Right renal pelvis (tissue), 4 donors: ENCODE measurements at places on chromosomes 1 and 21. TPM values are rescaled to one million over a fixed set of nuclear protein-coding genes. Genes with fewer than 3 reads are reported as not detected.

WNT3A gene
- 0.49 TPM for polyA plus RNA-seq

UMODL1 gene
- 0.06 TPM for polyA plus RNA-seq

LRRC7 gene
- polyA plus RNA-seq = 5.7 TPM

KCNE2 gene
- 1.6 TPM for polyA plus RNA-seq

RBP7 gene
- 35.2 TPM for polyA plus RNA-seq

APCS gene
- not detected for polyA plus RNA-seq

- no peak for DNase-seq
These were observed 57.1 kb downstream of the ADCY10 start for GRCh38 chr1:167856711-167857418.

DNA sequence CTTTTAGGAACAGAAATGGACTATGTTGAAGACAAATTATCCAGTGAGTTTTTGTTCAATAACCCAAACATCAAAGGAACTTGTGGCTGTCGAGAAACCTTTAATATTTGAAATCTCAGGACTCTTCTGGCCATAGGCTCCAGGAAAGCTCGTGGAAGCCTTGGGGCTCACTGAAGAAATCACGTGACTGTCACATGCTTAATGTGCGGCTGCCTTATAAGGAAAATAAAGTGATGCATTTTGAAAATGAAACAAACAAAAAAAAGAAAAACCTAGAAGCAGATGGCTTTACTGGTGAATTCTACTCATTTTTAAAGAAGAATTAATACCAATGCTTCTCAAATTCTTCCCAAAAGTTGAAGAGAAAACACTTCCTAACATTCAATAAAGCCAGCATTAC, 228.4 kb upstream of the RAB4A start:
- no peak for DNase-seq

DNA sequence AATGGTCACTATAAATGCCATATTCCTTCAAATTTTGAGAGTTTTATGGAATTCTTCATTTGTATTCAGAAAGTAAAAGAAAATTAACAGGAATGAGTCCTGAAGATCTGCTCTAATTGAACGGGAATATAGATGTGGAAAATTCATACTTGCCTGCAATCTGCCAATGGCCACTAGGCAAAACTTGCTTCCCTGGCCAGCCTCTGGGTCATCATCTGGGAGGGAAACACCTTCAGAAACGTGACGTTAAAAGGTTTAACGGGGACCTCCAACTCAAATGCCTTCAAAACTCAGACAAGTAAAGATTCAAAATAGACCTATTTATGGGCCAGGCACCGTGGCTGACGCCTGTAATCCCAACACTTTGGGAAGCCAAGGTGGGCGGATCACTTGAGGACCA, 21.7 kb upstream of the CTSK start:
- no peak for DNase-seq

- no peak for DNase-seq
These were observed 582 bp upstream of the KCNAB2 start for GRCh38 chr1:6045110-6045502.

- no peak for DNase-seq
These were observed 86.1 kb upstream of the SLC2A1 start for GRCh38 chr1:43044572-43045361.

DNA sequence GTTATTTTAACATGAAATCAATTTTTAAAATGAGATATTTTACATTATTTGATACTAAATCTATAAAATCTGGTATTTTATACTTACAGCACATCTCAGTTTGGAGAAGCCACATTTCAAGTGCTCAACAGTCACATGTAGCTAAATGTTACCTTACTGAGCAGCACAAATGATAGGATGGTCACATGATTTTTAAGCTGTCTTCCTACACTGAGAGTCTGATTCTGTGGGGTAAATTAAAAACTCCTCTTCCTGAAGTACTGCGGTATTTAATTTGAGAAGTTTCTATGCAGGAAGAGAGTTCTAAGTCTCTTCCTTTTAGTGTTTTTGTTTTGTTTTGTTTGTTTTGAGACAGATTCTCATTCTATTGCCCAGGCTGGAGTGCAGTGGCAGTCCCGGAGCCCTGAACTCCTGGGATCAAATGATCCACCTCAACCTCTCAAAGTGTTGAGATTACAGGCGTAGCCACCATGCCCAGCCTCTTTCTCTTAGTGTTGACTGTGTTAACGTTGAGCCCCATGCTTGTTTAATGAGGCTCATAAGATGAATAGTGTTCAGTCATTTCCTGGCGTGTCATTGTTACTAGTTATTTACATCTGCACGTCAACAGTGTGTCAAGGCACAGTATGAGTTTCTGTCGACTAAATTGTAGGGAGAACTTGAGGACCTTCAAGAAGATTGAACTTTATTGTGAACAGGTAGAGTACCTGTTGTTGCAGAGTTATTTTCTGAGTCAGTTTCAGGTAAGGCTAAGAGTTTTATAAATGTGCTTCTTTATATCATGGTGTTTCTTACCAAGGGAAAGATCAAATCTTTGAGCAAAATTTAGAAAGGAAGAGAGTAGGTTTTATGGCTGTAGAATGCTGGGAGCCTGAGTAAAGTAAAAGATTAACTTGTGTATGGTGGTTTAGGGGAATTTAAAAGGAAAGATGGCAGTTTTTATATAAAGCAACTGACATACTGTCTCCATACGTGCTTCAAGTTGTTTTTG, 3.3 kb downstream of the CNST start:
- DNase-seq = no peak

DNA sequence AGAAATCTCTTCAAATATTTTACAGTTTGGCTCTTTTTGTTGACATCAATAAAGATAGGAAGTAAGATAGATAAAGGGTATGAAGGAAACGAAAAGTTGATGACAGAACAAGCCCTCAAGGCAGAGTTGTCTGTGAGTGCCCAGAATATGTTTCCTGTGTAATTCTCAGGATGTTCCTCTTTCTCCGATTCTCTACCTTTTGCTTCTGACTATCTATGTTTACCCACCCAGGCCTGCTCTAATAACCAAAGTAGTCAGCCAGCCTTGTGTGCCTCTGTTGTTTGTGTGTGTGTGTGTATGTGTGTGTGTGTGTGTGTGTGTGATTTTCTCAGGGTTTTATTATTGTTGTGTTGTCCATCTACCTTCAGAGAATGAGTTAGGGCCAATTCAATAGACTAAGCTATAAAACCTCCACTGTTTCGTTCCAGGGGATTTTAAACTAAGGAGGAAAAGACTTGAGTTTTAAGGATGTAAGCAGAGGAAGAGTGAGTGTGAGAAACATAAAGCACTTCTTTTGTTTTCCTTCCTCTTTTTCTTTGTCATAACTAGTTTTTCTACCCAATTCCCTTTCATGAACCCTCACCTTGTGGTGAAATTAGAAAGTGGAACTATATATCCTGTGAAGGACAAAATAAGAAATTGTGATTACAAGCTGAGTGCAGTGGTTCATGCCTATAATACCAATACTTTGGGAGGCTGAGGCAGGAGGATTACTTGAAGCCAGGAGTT, 627.4 kb upstream of the NR5A2 start:
- DNase-seq = no peak

DNA sequence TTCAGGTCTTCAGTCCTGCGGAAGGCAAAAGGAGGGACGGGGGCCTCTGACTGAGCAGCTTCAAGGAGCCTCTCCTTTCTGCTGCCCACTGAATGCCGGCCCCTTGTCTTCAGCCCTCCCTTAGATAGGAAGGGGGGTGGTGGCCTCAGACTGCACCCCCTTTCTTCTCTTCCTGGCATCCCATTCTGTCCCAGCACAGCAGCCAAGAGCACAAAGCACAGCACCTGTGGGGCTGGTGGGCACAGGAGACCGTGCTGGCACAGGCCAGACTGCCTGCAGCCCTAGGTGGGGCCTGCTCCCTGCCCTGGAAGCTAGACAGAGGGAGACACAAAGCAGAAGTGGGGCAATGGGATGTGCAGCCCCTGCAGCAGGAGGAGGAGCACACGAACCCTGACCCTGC, 1.7 kb upstream of the PAQR6 start:
- no peak for DNase-seq

- DNase-seq = no peak
These were observed 21.6 kb upstream of the CCDC27 start for GRCh38 chr1:3730543-3731247.

GRCh38 chr1:186113461-186113860, 261.6 kb downstream of the TPR start:
- DNase-seq = no peak

DNA sequence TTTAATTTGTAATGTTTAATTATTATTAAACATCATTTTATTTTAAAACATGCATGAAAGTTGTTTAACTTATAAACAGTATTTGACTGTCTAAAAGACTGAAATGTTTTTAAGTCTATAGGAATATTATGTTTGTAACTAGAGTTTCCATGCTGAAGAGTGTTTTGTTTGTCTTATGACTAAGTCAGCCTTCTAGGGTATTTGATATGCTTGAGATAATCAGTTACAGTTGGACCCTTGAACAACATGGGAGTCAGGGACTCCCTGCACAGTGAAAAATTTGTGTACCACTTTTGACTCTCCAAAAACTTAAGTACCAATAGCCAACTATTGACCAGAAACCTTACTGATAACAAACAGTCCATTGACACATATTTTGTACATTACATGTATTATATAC, 45.5 kb upstream of the KANK4 start:
- DNase-seq = no peak

DNA sequence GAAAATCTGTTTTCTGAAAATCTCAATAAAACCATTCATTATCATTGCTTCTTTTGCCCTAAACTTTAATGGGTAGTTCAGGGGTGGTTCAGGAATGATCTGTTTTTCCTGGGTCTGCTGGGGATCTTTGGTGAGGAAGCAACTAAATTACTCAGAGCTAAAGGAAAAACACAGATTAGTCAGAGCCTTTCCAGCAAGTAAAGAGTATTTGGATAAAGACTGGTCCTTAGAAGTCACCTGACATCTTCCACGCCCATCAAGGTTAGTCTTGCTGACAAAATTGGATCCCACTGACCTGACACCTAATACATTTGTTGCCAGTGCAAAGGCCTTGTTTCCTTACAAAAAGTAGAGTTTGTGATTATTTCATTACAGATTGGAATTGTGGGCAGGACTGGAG, 24.2 kb downstream of the HSPA13 start:
- no peak for DNase-seq

- no peak for DNase-seq
These were observed 11.7 kb downstream of the LAX1 start for GRCh38 chr1:203776636-203777035.
